ENCODE measurements at places on chromosomes 5 and 9. TPM values are rescaled to one million over a fixed set of nuclear protein-coding genes. Genes with fewer than 3 reads are reported as not detected.

ZNF618 gene
- 3.7 TPM for total RNA-seq

SPATA31E1 gene
- total RNA-seq: not detected

SNCB gene
- not detected for total RNA-seq

DNA sequence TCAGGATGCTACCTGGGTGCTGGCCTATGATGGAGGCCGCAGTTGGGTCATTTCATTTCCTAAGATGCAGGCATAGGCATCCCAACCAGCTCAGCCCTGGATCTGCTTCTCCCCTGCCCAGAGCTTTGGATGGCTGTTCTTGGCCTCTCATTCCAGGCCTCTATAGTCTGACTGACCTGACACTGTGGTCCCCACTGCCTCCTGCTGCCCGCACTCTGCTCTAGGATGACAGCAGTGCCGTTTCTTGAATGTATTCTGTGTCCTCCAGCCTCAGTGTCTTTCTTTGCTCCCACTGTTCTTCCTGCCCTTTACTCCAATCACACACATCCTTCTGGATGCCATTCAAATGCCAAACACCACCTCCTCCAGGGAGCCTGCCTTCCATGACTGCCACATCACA is 235.7 kb downstream of the HSPA4 start:
- no peak for DNase-seq

- no peak for DNase-seq
Measured at GRCh38 chr9:7147121-7148090, 389.6 kb downstream of the KDM4C start.

GRCh38 chr5:2917093-2917492 is 165.6 kb upstream of the IRX2 start:
- no peak for DNase-seq

DNA sequence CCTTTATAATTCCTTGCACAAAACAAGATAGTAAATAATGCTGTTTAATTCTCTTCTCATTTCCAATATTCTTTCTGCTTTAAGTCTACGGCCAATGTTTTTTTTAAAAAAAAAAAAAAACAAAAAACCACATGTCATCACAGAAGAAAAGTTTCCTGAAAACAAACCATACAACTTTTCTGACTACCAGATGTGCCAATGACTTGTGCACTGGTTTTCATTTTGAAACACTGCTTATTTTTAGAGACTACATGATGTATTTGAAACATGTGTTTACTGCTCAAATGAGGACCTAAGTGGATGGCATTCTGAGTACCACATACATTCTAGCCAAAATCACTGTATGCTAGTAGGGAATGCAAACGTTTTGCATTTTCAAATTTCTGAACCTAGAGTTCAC is 167.9 kb downstream of the GLIS3 start:
- no peak for DNase-seq

Measured in lower leg skin (tissue), 4 donors.